Muscle of leg (tissue), 16 donors: ENCODE measurements at places on chromosomes 4 and X.

- peak; percentile 18 for DNase-seq
Measured at GRCh38 chr4:48205107-48205506, 64.5 kb downstream of the TEC start.

- no peak for DNase-seq
Measured at GRCh38 chr4:24404281-24404680, 180.1 kb downstream of the DHX15 start.

DNA sequence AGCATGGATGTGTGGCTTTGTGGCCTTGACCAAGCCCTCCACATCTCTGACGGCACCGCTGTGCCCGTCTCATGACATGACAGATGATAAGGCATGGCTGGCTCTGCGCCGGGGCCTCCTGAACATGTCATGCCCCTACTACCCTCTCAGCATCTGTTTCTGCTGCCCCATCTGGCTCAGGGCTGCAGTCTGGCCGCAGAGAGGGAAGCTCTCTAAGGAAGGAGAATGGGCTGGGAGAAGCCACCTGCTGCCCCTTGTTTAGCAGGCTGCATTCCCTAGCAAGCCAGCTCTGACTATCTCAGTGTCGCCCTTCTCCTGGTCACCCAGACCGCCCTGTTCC lies 7.2 kb downstream of the ZNF185 start:
- no peak for DNase-seq

- DNase-seq: no peak
Measured at GRCh38 chr4:150325872-150326271, 247.6 kb downstream of the DCLK2 start.

DNA sequence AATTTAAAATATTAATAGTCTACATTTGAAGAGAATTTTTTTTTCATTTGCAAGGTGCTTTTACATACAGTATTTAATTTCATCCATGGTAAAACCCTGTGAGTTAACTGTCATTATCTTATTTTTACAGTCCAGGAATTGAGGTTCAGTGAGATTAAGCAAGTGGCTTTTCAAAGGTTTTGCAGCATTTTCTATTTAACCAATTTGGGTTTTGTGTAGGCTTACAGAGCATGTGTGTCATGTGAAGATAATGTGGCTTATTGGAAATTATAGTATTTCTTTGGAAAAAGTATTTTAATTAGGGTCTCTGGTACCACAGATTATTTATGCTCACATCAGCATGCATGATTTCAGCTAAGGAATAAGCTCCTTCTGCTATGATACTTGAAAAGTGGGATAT lies 4.5 kb downstream of the XK start:
- no peak for DNase-seq

DNA sequence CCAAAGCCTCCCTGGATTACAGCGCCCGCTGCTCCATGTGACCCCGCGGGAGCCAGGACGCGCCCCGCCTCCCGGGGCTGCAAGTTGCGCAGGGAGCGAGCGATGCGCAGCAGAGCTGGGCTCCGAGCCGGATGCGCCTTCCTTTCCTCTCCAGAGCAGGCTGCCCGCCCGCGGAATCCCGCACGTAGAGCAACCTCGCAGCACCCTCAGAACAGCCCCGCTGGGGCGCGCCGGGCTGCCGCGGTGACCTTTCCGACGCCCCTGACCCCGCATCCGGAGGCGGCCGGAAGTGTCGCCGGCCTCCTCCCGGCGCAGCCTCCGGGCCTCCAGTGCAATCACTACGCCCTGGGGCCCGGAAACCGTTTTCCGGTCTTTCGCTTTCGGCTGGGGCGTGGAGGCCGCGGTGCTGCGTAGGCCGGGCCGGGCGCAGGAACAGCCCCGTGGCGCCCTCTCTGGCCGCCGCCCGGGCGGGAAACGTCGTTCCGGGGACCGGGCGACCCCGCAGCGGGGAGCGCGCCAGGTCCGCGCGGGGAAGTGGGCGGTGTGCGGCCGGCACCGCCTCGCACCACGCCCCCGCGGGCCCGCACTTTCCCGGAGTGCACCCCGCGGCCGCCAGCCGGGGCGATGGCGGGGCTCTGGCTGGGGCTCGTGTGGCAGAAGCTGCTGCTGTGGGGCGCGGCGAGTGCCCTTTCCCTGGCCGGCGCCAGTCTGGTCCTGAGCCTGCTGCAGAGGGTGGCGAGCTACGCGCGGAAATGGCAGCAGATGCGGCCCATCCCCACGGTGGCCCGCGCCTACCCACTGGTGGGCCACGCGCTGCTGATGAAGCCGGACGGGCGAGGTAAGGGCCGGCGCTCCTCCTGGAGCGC lies at the start of gene CYP4V2:
CYP4V2 (plus strand) TSS at position 368 of the 866 bp plus-strand sequence; CDS start at position 625, 257 bp downstream.
- peak; percentile 90 for DNase-seq

DNA sequence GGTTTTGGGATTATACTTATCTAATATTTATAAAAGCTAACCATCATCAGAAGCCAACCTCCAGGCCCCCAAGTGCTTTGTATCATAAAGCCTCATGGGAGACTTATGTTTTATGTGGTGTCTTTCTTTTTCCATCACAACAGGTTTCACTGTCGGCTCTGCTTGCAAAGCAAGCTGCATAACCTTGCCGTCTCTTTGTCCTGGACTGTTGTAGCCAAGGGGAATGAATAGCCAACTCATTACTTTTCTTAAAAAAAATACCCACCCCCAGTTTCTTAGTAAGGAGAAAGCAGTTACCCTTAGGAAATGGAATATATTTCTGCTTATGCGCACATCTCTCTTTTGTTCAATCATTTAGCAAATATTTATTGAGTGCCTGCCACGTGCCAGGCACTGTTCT lies 40.7 kb downstream of the FAM184B start:
- no peak for DNase-seq

GRCh38 chr4:99968330-99968729 lies 18.3 kb upstream of the H2AZ1 start:
- no peak for DNase-seq

DNA sequence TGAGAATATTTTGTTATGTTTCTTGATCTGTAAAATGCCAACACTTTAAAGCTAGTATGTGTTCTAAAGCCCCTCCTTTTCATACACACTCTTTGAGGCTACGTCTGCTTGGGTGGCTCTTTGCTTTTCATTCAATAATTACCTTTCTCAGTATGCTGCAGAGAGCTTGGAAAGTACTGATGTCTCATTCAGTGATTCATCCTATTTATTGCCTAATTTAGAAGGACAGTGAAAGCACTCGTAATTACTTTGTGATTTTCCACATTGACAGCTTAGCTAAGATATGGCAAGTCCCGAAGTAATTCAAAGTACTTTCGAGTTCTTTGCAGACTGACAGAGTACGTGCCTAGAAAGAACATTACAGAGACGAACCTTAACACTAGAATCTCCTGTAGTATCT lies 57.2 kb downstream of the BMP15 start:
- DNase-seq: no peak

DNA sequence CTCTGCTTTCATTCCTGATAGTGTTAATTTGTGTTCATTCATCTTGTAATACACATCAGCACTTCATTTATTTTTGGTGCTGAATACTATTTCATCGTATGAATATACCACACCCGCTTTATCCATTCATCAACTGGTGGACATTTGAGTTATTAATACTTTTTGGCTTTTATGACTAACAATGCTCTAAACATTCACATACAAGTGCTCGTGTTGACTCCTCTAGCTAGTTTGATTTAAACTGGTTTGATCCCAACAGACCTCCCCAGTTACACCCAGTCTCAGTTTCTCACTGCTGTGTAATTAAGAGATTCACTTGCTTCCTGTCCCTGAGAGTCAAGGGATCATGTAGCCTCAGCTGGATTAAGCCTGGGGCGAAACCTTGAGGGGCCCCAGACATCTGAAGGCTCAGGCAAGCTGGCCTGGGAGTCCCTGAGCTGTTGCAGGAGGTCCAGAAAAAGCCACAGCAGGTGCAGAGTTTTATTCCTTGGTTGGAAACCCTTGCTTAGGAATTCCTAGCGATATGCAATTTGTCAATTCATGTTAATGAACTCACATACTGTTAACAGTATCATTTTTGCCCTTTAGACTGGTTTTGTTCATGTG lies 52.8 kb upstream of the CLDN24 start:
- DNase-seq: peak; percentile 20

GRCh38 chr4:24742773-24743172 lies 52.6 kb upstream of the SOD3 start:
- no peak for DNase-seq

DNA sequence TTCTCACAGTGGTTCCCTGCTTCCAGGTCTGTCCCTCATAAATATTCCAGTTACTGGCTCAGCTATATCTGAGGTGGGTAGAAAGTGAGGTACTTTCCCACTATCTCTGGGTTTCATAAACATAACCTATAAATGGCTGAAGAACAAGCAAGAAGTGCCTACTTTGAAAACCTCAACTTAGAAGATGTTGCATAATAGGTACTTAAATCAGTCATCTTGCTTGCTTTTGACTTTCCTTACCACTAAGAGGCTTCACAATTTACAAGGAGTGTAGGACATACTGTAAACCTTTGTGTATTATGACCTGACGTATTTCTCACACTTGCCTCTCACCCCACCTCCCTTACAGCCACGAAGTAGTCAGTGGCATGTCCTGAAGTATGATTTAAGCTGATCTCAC lies 145.9 kb downstream of the PCDH19 start:
- DNase-seq: no peak

DNA sequence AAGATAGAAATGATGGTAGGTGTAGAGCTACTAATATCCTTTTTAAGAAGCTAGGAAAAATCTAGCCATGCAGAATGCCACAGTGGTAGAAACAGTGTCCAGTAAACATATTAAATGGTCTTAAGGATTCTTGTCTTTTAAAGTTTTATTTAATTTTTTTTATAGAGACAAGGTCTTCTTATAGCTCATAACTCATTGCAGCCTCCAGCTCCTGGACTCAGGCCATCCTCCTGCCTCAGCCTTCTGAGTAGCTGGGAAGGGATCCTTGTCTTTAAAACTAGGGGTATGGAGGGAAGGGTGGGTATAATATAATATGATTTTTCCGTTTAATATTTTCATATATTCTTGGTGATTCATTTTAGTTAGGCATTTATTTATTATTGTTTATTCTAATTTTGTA lies 3.8 kb downstream of the TMEM165 start:
- DNase-seq: no peak

- no peak for DNase-seq
Measured at GRCh38 chr4:159420162-159421057, 317.5 kb downstream of the RAPGEF2 start.

DNA sequence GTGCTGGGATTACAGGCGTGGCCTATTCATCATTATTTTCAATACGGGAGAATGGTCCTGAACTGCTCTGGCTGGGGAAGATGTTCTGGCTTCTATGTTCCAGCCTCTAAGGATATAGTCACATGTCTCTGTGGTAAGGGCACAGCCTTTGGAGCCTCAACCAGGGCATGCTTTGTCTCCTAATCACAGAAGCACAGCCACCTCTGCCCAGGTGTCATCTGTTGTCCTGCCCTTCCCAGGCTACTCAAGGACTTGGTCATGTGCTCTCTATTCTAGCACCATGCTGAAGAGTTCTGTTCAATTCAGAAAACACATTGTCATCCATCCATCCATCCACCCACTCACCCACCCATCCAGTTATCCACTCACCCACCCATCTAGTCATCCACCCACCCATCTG lies 29.5 kb downstream of the ASMTL start:
- DNase-seq: no peak

GRCh38 chrX:134542485-134542884 lies 82.5 kb downstream of the HPRT1 start:
- peak; percentile 94 for DNase-seq

DNA sequence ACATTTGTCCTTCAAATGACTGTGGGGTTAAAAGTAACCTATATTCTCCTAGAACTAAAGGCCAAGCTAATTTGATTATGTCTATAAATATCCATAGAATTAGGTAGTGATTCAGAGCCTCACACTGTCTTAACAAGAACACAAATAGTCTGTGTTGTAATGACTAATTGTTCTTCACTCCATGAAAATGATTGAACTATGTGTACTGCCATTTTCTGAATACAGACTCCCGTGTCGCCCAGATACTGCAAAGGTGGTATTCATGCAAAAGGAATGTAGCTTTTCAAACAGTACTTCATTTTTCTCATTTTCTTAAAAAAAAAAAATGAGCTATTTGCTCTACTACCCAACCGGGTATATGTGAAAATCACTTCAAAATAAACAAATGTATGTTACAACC lies 11.3 kb upstream of the PHKA2 start:
- DNase-seq: no peak

DNA sequence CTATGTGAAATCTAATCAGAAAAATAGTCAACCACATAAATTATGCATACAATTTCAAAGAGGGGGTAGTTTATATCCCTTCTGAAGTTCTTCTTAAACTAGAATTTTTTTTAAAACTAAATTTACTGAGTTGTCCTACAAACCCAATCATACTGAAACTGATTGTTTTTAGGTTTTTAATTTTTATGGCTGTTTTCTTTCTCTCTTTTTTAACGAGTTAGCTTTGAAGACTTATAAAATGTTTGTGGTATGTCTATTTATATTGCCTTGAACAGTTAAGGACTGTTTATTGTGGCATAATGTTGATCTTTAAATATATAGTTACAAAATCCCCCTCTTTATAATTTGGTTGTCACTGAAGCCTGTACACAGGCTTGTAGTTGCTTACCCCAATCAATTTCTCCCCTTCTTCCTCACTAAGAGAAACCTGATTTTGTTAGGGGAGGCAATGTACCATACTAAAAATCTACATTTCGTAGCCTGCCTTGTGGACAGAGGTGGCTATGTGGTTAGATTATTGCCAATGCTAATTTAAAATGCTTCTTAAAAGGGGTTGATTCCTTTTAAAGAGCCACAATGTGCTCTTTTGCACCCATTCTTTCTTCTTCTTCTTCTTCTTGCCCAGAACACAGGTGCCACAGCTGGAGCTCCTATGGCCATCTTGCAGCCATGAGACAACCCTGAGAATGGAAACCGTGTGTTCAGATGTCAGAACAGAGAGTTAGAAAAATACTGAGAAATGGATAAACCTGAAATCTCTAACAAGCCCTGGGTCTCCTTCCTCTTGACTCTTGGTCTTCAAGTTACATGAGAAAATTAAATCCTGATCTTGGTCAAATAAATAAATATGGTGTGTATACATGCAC lies 102.7 kb upstream of the ZNF827 start:
- no peak for DNase-seq

GRCh38 chr4:105951198-105951597 lies 55.9 kb downstream of the NPNT start:
- DNase-seq: no peak

DNA sequence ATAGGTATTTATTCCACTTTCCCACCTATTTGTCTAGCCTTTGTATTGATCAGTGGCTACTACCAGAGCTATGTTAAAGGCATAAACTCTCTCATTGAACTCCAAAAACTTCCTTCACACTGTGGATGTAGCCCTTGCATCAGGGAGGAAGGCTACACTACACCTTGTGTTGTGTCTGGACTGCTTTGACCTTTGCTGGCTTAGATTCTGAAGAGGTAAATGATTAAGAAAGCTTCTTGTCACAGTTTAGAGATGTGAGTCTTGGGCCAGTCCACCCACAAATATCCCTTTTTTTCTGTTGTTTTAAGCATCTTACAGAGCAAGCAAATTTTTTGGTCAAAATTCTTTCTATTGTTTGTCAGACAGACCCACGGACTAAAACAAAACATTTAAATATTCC lies 1.9 kb downstream of the ENPEP start:
- no peak for DNase-seq

- DNase-seq: no peak
Measured at GRCh38 chr4:185682236-185682635, 129.8 kb downstream of the SORBS2 start.
